Right lobe of liver (tissue), 6 donors: ENCODE measurements at places on chromosomes 7 and 10.
A peak's percentile ranks its signal among the peaks of the same experiment; 100 is the strongest.

DNA sequence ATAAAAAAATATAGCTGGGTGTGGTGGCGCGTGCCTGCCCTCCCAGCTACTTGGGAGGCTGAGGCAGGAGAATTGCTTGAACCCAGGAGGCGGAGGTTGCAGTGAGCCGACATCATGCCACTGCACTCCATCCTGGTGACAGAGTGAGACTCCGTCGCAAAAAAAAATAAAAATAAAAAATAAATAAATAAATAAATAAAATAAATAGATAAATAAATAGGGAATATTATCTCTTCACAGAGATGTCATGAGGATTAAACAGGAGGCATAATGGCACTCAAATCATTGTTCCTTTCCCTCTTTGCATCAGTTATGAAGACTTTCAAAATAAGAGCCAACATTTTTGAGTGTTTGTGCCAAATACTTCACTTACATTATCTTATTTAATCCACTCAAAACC is 32.0 kb upstream of the BMPR1A start:
- DNase-seq: no peak

DNA sequence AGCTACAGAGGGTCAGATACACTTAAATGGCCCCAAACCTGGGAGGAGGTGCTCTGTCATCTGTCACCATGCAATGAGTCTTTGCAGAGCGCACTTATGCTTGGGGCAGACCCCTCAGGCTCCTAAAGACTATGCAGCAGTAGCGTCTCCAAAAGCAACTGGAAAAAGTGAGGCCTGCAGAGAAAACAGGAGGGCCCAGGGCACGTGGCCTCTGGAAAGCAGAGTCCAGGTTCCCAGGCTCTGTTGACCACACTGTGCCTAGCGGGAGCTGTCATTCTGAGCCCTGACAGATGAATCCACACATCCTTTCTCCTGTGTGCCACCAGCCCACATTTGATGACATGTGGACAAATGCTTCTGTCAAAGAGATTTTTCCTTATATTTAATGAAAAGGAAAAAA is 66.4 kb downstream of the MINDY4 start:
- DNase-seq: no peak

DNA sequence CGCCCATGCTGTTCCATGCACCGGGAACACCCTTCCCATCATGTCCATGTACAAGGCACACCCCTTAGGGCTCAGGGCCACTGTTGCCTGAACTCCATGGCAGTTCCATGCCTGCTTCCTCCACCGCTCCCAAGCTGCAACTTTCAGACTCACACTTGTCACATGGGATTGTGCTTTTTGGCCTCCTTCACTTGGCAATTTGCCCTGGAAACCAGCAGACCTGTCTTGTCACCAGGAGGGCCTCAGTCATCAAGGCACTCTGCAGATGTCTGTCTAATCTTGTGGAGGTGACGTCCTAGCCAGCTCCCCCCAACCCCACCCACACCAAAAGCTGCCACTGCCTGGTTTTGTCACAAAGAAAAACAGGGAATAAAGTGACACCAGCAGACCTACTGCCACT is 47.5 kb downstream of the CARD11 start:
- DNase-seq: no peak

GRCh38 chr10:37434091-37434490 is 308.7 kb downstream of the ANKRD30A start:
- DNase-seq: no peak

- no peak for DNase-seq
Measured at GRCh38 chr7:33511778-33512177, 382.4 kb downstream of the BBS9 start.

GRCh38 chr7:14800664-14801063 is 101.9 kb downstream of the DGKB start:
- DNase-seq: no peak

- DNase-seq: peak; percentile 81
Measured at GRCh38 chr10:80535671-80536360, 1.9 kb upstream of the SH2D4B start.

GRCh38 chr10:96244354-96244753 is 27.0 kb downstream of the BLNK start:
- no peak for DNase-seq

DNA sequence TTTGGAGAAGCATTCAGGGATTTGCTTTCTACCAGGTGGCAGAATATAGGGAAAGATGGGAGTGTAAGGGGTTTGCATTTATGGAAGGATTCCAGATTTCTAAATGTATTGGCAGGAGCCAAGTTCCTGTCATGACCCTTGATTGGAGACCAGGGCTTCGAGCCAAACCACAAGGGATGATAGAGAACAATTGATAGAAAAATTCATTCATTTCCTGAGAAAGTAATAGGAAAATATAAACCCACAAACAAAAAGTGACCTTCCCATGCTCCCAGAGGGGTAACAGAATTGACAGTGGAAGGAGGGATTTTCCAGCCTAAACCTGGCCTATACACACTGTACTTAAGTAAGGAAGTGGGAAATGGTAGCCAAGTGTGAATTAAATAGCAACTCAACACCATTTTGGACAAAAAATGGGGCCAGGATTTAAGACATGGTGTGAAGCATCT is 22.4 kb upstream of the IFIT2 start:
- no peak for DNase-seq

DNA sequence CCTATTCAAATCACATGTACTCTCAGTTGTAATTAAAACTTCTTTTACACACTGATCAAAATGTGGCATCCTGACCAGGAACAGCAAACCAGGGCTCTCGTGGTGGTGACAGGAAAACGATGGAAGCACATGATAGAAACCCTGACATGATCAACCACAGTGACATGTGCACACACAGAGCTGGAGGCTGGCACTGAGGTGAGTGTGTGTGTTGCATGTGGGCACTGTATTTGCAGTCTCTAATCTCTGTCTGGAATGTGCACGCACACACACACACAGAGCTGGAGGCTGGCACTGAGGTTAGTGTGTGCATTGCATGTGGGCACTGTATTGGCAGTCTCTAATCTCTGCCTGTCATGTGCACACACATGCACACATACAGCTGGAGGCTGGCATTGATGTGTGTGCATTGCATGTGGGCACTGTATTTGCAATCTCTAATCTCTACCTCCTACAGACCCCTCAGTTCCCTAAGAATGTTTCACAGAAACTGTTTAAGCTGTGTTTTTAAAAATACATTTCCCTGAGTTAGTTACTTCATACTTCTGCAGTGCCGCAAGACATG is 406.9 kb downstream of the SFMBT2 start:
- no peak for DNase-seq

GRCh38 chr7:45917064-45917463 is 4.0 kb downstream of the IGFBP3 start:
- no peak for DNase-seq

DNA sequence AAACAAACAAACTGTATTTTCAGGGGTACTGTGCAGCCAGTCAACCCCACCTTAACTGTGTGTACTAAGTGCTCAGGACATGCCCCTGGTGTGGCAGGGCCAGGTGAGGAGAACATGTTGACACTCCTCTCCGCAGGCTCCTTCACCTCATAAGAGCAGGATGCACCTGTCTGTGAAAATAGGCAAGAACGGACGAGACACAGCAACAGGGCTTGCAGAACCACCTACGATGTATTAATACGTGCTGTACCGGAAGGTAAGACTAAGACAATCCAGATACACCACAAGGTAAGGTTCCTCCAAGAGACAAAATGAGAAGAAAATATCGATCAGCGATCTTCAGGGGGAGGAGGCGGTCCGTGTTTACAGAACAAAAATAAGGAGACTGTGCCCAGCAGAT is 65.8 kb upstream of the CAMK2B start:
- no peak for DNase-seq

GRCh38 chr10:83233691-83234090 is 905.6 kb upstream of the GHITM start:
- DNase-seq: no peak

DNA sequence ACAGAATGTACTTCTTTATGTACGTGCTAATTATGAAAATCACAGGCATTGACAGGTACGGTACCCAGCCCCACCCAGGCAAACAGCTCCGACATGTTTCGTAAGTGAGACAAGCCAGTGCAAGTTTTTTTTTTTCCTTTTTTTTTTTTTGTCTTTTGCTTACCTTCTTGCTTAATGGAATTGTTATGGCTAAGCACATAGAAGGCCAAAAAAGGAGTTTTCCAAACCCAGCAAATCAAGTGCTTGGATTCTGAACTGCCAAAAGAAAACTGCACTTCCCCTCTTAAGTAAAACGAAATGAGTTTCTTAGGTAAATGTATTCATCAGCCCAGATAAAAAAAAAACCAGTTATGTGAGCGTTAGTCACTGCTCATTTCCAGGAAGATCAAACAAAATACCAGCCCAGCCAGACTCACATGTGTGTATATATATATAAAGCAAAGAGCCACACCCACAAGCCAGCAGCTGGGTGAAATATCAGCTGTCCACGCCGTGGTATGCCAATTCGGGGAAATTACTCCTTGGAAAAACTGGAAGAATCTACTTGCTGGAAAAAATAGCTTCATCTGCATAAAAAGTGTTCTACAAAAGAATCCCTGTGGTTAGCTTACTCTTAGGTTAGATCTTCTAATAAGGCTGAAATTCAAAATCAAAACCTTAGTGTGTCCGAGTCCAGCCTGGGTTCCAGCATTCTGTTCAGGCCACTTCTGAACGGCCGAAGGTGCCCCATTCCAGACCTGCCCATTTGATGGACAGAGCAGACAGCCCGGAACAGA is 8.0 kb downstream of the KLF6 start:
- no peak for DNase-seq

DNA sequence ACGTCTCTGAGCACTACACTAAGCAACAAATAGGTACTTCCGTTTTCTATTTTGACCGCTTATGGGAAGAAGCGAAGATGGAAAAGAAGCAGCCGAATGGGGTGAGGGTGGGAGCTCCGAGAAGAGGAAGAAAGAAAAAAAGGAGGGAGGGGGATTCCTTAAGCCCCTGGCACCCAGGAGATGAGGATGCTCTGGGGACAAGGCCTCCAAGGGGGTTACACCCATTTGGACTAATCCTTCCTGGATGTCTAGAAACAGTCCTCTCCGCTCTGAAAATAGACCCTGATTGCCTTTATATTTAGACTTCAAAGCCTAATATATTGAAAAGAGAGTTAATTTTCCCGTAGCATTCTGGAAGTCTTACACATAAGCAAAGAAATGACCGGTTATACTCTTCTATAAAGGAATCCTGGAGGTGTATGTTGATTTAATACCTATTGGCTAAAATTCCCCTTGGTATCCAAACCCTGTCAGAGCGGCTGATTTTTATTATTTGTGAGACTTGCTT is 676 bp upstream of the HTR7 start:
- no peak for DNase-seq

- no peak for DNase-seq
Measured at GRCh38 chr10:36597756-36598320, 527.6 kb upstream of the ANKRD30A start.

DNA sequence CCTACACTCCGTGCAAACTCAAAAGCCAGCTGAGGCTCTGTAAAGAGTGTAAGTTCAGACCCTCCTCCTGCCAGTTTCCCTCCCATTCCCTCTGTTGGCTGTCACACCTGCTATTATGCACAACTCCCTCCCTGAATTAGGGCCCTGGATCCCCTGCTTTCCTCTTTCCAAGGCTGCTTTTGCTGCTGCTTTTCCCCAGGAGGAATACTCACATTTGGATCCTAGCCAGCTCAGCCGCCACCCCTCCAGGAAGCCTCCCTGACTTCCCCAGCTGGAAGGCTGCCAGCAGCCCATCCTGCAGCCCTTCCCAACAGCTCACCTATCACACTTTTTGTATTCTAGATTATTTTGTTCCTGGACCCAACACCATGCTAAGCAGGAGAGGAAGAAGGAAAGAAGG is 40.9 kb upstream of the WDR11 start:
- DNase-seq: no peak

GRCh38 chr7:159122276-159122675 is 22.4 kb downstream of the VIPR2 start:
- DNase-seq: peak; percentile 5

GRCh38 chr7:150567169-150567568 is at the start of gene GIMAP4:
GIMAP4 (plus strand) TSS chr7:150567390; CDS start chr7:150569902, 2,512 bp downstream.
- DNase-seq: no peak

DNA sequence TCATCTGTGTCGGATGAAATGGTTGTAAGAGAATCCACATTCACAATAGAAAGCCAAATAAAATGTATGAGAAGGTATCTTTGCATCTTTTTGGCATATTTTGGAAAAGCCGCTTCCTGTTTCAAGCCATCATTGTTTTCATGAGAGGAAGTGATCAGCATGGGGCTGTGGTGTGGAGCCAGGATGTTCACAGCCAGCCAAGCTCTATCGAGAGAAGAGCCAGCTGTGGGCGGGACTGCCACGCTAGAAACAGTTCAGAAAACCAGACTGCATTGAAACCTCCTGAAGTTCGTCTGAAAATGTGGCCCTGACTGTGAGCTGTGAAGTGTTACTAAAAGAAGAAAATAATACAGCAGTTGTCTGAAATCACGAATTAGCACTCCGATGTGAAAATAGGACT is 21.2 kb upstream of the NPS start:
- no peak for DNase-seq

DNA sequence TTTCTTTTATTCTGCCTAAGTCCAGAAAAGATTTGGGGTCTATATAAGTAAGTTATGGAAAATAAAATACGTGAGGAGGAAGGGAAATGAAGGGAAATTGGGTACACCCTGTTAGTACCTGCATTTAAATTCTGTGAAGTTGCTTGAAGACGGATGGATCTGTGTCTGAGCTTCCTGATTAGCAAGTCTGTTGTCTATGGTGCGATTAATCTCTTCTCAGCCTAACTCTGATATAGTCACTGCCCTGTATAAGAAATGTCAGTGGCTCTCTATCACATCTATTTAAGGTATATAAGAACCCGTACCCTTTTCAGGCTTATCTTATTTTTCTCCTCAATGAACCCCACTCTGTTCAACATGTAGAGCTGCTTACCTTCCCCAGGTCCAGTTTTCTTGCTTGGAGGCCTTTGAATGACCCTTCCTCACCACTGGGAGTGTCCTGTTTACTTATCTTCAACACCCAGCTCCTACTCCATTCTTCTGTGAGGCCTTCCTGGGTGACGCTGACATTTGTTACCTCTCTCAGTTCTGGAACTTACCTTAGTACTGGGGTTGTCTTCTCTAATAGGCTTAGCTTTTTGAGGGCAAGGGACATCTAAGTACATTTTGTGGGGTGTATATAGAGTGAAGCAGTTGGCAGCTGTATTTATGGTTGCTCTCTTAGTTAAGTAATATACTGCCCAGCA is 149.6 kb upstream of the PRPS1L1 start:
- no peak for DNase-seq

DNA sequence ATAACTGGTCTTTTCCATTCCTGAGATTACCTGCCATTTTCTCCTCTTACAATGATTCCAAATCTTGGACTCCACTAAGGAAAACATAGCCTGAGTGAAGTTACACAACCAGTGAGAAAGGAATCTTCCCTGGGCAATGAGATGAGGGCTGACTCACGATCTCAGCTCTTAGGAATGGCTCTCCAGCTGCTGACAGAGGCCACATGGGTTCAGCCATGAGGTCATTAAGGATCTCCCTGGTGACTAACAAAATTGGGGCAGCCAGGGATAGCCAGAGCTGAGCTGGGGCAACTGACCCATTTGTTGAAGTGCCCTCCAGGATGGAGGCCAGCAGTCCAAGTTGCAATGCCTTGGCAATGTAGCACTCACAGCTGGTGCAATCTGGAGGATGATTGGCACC is 78.7 kb upstream of the MKLN1 start:
- no peak for DNase-seq

GRCh38 chr10:62384447-62385081 is 10.4 kb downstream of the ZNF365 start:
- DNase-seq: no peak
